ENCODE measurements at places on chromosomes 7 and 10.
A peak's percentile ranks its signal among the peaks of the same experiment; 100 is the strongest.

DNA sequence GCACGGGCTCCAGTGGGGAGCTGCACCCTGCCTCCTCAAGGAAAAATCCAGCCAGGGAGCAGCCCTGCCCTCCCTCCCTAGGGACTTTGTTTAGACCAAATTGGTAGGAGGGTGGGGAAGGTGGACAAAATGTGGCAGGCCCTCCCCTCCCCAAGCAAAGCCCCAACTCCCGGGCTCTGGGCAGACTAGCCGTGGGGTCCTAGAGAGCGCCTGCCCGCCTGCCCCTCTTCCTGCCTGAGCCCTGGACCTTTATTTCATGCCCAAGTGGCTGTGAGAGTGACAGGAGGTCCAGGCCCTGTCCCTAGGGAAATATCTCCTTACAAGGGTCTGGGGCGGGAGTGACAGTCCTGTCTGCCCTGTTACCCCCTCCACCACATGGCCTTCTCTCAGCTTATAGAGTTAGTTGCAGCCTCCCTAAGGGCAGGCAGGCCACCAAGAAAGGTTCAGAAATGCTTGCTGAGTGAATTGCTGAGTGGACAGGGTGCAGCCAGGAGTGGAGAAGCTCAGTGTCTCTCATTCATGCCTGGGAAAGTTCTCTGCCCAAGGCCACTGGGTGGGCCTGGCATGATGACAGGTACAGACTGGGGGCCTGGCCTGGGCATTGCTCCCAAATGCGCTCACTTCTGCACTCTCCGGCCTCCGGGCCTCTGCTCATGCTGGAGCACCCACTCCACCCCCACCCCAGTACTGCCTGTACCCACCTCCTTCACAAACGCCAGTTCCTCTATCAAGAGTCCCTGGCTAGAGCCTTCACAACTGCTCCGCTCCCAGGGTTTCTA lies 25.2 kb downstream of the DNAJB12 start:
- no peak for DNase-seq

DNA sequence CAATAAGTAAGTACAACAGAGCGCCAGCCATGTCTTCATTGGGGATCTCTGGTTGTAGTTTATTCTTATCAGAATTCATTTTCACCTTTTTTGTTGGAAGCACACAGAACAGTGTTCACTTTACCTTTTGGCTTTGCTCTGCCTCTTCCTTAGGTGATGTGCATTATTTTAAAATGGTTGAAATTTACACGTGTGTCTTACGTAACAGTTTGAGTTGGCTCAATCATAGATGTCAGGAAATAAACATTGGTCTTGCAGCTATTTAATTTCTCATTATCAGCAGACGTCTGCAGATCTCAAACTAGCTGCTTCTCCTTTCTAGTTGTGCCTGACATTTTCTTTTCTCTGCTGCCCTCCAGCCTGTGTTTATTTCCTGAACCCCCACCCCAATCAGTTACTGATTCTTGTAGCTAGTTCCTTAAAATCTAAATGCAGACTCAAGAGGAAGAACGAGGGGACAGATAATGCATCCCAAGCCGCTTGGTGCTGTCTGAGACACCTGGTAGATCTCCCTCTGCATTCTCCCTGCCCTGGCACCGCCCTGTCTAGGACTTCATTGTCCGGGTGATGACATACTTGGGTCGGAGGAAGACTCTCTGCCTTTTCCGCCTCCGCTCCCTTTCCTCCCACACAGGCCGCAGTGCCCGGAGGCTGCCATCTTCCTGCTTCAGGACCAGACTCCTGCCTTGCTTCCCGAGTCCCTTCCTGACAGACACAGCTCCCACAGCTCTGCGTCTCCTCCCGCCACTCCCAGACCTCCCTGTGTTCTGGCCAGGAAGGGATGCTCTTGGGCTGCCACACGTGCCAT lies 108.2 kb downstream of the ANKRD61 start:
- DNase-seq: no peak

- no peak for DNase-seq
Measured at GRCh38 chr7:57201021-57201894, 69.0 kb upstream of the ZNF479 start.

DNA sequence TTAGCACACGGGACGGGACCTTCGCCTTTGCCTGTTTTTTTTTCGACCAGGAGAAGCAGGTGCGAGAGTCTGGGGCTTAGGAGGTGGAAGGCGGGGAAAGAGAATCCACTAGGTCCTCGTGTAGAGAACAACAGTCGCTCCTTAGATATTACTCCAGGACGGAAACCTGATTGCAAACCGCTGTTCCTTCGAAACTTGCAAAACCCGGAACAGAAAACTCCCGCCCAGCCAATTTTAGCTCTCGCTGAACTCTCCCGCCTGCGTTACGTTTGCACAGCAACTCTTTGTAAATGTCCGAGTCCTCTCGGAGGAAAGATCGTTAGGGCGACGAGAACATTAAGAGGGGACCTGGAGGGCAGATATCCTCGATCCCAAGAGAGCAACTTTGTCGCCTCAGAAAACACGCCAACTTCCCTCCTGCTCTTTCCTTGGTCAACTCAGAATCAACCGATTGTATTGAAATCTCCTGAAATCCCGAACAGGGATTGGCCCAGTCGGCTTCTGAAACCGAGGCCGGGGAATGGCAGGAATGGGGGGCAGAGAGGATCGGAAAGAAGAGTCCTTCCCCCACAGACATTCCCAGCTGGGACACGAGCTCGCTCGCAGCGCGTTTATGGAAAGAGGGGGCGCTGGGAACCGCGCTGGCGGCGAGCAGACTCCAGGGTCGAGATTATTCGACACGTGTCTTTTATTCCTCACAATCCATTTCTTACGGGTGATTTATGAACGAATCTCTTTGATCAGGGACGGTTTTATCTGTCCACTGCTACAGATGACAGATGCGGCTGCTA lies 9.9 kb downstream of the TWIST1 start:
- no peak for DNase-seq

DNA sequence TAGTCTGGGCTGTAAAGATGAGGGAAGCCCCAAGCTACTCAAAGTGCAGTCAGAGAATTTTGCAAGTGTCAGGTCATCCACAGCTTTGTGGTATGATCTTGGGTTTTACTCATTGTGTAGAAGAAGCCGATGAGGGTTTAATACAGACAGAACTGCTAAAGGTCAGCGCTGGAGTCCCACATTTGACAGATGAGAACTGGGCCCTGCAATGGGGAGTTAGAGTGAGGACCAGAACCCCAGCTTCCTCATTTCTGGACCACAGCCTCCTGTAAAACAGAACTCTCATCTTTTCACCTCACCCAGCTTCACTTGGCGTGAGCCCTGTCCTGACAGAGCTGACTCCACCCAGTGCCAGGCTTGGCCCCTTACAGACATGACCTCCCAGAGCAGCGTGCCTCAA lies 20.1 kb downstream of the LRRC20 start:
- DNase-seq: no peak

- DNase-seq: no peak
Measured at GRCh38 chr10:47357131-47357582, 9.0 kb downstream of the RBP3 start.

- DNase-seq: no peak
Measured at GRCh38 chr7:134480202-134480601, 21.3 kb upstream of the AKR1B1 start.

GRCh38 chr10:27832826-27833225 lies 87.2 kb upstream of the MKX start:
- no peak for DNase-seq

DNA sequence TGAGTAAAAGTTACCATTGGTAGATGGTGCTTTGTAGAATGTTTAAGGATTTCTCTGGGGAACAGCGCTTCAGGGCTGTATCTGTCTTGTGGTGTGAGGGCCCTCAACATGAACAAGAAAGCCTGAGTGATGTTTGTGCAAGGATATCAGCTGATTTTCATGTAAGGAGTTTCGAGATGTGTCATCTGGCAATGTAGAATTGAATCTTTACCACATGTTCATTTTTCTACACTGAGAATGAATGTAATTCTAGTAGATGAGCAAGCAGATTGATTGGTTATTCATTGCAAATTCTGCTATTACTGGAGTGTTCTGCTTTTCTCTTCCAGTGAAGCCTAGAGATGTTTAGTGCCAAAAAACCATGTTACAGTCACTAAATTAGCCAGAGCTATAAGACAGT lies 87.7 kb downstream of the ST7 start:
- no peak for DNase-seq

DNA sequence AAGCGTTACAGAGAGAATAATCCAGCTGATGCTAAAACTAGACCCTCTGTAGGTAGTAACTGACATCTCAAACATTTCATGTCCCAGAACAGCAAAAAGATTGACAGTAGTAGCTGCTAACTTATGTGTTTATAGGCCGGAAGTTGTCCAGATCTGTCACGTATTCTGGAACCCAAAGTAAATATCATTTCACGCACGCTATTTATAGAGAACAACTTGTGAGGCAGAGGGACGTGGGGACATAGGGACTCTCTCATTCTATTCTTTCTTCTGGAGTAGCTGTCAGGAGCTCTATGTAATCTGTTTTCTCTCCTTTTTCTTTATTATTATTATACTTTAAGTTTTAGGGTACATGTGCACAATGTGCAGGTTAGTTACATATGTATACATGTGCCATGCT lies 22.3 kb downstream of the AGK start:
- DNase-seq: no peak

GRCh38 chr10:29949411-29950011 lies 109.9 kb downstream of the JCAD start:
- no peak for DNase-seq

DNA sequence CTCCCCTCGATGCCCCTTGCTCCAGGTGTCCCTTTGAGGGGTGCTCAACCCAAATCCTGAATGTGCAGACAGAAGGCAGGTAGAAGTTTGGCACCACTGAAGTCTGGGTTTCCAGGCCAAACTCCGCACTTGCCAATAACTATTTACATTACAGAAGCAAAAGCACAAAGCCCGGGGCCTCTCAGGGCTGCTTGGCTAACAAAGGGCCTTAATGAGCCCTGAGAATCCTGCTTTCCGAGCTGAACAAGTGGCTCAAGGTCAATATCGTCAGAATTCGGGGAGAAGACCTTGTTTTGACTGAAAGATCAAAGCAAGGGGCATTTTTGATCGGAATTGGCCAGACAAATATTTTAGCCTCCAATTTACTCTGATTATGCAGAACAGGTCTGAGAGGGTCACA lies 189.9 kb downstream of the HERPUD2 start:
- no peak for DNase-seq

GRCh38 chr10:26367771-26368170 lies 70.4 kb upstream of the APBB1IP start:
- DNase-seq: peak; percentile 28

- DNase-seq: no peak
Measured at GRCh38 chr7:119684763-119685162, 588.2 kb upstream of the KCND2 start.

DNA sequence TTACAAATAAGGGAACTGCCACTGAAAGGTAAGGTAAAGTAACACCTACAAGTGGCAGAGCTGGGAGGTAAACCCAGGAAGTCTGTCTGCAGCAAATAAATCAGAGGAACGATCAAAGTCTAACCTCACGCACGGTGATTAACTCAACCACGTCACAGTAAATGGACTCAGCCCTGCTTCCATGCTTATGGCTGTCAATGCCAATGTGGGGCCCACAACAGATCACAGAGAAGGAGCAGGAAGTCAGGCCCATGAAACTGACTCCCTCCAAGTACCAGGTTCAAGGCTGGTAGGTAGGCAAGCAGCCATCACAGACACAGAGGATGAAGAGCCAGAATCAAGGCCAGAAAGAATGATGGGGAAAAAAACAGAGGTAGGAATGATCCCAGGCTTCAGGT lies 38.0 kb upstream of the ACSL5 start:
- no peak for DNase-seq

GRCh38 chr10:3077940-3078630 lies 10.7 kb downstream of the PFKP start:
- no peak for DNase-seq

- DNase-seq: peak; percentile 63
Measured at GRCh38 chr10:99658622-99659030, 683 bp upstream of the ENTPD7 start.

- no peak for DNase-seq
Measured at GRCh38 chr7:17854261-17855047, 85.8 kb downstream of the SNX13 start.

DNA sequence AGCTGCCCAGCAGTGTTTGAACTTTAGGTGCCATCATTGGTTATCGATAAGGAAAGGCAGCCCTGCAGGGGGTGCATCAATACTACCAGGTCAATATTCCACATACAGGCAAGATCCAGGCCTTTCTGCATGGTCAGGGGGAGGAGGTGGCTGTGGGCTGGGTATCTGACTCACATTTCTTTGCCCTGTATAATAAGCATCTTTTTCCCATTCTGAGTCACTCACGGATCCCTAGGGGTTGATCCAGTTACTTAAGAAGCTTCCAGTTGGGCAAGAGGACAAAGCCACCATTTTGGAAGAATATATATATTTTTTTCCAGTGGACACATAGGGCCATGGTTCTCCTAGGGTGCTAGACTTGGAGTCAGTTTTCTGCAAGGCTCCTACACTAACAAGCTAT lies 114.2 kb upstream of the HABP2 start:
- DNase-seq: no peak

GRCh38 chr10:99531696-99532593 lies 797 bp upstream of the NKX2-3 start:
- no peak for DNase-seq

GRCh38 chr7:76304888-76305375 lies 2.5 kb downstream of the HSPB1 start:
- DNase-seq: no peak

- no peak for DNase-seq
Measured at GRCh38 chr7:123120286-123120685, 79.5 kb downstream of the SLC13A1 start.

GRCh38 chr7:128863433-128863989 lies 855 bp downstream of the ATP6V1F start:
- peak; percentile 33 for DNase-seq

DNA sequence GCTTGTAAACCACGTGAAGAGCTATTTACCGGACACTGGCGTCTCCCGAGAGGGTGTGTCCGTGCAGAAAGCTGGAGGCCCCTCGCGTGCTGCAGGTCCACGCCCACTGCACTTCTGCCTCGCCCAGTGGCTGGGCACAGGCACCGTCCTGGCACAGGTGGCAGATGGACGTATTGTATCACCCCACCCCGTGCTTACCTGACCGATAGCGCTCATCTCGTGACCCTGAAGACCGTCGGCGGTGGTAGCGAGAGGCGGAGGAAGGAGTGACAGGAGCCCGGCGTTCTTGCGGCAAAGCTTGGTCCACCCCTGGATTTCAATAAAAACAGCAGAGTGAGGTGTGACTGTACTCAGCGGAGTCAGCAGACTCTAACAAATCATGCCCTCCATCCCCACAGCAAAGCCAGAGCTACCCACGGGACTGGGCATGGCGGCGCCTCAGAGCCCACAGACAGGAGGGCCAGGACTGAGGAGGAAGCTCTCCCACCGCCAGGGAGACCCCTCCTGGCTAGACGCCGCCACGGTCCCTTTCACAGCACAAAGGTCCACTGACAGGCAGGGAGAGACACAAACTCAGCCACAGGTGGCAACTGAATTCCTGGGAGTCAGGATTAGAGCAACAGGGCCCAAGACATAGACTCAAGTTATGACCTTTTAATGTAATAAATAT lies 217.1 kb downstream of the DIP2C start:
- no peak for DNase-seq

All from stimulated activated CD4-positive, alpha-beta T cell treated with anti-CD3 and anti-CD28 coated beads, Interleukin-12 subunit alpha, Interleukin-12 subunit beta, amount 100 ng/mL, for 4 hours (primary cell).